ENCODE measurements at places on chromosomes 5 and 9.

- DNase-seq, result no peak
Observed at GRCh38 chr9:126799034-126799433, 5.8 kb upstream of the ZBTB43 start.

- no peak for DNase-seq
Observed at GRCh38 chr9:137611623-137612609, 6.4 kb downstream of the ARRDC1 start.

GRCh38 chr5:132427281-132428146, 58.0 kb downstream of the SLC22A5 start:
- no peak for DNase-seq

DNA sequence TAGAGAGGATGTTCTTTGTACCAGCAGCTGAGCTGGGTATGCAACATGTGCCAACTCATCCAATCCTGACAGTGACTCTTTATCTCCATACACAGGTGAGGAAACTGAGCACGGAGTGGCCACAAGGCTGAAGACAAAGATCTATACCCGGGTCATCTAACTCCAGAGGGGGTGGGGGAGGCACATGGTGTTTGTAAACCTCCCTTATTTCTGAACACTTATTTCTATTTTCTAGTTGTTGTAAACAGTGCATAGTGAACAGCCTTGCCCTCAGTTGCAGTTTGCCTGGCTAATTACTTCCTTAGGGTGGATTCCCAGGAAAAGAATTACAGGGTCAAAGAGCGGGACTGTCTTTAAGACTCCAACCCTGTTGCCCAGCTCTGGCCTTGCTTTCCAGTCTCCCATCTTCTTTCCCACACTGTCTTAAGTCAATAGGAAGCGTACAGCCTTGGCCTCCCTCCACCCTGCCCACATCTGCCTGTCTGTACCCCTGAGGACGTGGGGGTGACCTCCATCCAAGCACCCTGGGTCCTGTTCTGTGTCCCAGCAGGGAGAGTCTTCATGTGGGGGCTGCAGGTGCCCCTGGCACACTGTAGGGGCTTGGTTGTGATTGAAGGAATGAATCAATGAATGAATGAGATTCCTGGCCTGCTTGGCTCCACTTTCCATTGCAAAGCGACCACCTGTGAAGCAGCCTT, 13.2 kb upstream of the FIBCD1 start:
- DNase-seq, result no peak

GRCh38 chr5:69167493-69167855, 524 bp downstream of the CCNB1 start:
- DNase-seq, result no peak

DNA sequence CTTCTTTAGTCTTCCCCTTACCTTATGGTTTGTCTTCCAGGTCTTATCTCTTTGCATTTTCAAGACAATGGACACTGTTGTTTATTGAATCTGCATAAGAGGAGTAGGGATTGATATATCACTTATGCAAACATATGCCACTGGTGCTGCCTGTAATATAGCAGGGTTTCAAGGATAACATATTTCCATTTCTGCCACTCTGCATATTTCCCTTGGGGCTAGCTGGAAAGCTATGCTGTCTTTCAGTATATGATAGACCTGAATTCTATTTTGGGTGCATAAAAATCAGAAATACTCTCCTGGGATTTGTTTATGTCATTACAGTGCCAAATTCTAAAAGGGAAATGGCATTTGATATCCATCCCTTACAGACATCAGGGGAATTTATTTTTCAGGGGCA, 400.2 kb downstream of the TLR4 start:
- DNase-seq, result no peak

DNA sequence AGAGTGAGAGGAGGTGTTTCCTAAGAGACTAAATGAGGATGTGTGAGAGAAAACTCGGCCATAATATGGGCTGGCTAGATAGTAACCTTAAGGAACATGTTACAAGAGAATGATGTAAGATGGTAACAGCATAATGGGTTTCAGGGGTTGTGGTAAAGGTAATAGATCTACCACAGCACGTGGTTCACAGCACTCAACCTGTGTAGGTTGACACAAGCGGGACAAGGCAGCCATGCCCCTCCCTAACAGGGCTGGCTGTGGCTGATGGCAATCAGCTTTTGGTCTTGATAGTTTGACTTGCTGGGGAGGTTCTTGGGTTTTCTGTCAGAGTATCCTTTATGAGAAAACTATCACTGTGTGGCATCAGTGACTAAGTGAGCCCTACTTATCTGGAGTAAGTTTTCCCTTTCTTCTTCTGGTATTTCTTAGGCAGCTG, 138.6 kb downstream of the TRIO start:
- DNase-seq, result no peak

DNA sequence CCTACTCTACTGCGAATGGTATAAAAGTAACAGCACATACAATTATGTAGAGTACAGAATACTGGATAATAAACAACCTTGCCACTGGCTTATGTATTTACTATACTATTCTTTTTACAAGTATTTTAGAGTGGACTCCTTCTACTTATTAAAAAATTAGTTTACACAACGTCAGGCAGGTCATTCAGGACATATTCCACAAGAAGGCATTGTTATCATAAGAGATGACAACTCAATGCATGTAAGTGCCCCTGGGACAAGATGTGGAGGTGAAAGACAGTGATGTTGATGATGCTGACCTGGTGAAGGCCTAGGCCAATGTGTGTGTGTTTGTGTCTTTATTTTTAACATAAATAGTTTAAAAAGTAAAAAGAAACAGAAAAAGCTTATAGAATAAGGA, 421.7 kb downstream of the CDH12 start:
- no peak for DNase-seq

GRCh38 chr5:113343343-113343742, 91.4 kb downstream of the TSSK1B start:
- no peak for DNase-seq

DNA sequence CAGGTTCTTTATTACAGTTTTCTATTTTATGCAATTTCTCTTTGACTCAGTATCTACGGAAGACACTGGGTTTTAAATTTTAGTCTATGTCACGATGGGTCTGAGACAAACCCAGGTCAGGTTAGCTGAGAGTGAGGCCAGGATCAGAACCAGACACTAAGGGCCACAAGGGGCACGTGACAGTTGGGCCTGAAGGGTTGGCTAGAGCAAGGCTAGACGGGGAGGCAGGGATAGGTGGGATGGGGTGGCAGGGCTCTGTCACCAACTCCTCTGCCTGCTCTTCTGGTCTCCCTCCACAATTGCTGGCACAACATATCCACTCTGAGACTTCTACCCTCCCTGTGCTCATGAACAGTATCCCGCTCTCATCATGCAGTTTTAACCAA, 76.4 kb downstream of the MED27 start:
- DNase-seq, result no peak

DNA sequence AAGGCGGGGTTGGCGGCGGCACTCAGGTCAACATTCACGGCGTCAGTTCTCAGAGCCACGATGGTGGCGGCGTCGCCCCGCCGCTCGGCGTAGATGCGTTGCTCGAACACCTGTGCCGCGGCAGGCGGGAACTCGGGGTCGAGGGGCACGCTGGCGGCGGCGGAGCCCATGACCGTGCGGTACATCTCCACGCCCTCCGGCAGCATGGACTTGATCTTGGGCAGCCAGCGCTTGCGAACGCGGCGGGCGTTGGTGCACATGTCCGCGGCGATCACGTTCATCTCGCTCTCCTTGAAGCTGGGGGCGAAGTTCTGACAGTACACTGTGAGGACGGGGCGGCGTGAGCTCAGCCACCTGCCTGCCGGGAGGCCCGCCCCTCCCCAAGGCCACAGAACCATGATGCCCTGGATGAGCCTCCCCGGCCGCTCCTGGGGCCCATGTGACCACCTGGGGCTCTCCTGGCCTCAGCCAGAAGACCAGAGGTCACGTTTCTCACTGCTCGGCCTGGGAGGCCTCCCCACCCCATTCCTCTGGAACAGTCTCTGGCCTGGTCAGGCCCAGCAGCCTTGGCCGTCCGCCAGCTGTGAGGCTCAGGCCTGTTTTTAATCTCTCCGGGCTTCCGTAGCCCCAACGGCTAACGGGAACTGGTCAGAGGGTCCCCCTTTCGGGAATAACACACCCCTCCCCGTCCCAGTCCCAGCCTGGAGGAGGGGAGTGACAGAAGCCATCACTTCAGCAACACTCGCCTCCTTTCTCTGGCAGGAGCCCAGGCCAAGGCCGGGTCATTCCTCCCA, 50.7 kb upstream of the UBAC1 start:
- no peak for DNase-seq

DNA sequence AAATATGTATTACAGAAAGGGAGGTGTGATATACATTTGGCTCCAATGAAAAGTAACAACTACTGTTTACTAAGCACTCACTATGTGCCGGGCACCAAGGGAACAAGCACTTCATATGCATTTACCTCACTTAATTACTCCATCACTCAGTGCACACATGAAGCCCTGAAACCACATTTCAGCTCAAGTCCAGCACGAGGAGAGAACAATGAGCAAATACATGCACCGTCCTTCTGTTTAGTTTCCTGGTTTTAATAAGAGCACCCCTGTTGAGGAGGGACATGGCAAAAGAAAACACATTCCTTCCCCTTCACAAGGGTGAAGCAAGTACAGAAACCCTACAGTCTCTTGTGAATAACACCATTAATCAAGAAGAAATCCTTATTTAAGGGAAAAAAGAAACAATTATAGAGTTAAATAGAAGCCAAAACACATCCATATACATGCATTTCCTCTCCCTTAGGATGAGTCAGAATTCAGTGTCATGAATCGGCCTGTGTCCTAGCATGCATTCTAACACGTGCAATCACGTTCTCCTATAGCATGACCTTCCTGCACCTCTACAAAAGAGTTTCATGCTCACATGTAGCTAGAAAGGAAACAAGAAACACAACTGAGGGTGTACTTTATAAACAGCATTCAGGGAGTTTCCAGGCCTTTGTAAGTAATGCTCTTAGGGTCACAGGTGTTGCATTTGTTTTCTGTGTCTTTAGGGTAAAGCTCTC, 411.6 kb downstream of the BNC2 start:
- DNase-seq, result no peak

DNA sequence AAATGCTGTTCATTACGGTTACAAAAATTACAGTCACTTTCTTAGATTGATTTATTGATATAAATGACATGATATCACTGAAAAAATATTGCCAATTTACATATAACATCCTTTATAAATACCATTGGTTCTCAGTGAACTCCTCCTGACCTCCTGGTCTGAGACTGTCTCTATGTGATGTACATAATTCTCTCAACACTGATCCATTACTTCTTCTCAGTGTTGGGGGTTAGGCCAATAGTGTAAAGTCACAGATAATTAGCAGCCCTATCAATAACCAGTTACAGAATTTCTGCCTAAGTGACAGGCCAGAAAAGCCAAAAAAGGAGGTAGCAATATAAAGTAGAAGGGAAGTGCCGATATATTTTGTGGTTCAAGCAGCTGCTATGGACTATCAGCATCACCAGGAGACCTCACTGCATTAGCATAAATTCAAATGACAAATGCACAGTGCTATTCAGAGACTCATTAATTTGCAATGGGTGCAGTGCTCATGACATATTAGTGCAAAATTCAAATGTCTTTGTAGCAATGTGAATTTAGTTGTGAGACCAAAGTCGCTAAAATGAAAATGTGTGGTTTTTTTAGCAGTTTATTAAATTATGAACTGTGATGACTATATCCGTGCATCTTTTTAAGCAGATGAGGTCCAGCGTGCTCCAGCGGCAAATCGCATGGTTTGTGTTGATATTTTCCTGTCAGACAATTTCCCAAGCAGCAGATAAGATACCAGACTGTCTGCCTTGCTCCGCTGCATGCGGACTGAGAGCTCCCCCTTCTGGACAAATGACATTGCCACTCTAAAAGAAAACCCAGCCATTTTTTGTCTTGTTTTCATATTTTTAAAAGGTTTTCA, 144.6 kb downstream of the CETN3 start:
- DNase-seq, result peak; percentile 59

DNA sequence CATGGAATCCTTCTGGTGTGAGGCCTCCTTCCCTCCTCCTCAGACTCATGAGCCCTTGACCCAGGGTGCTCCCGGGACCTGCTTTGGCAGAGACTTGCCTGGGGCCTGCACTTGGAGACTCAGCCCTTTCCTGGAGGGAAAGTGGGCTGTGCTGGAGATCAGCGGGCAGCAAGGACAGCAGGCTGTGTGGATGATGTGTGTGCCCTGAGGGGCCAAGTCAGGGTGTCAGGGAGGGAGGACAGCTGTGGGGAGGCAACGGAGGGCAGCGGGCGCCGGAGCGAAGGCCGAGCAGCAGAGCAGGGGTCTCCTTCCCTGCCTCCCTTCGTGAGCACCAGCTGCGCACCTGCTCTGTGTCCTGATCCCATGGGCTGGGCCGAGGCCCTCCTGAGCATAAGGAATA, 6.1 kb upstream of the CSF2 start:
- DNase-seq, result no peak

GRCh38 chr5:131495536-131496399, 139.3 kb downstream of the RAPGEF6 start:
- DNase-seq, result no peak

- DNase-seq, result no peak
Observed at GRCh38 chr9:27633764-27634163, 60.5 kb upstream of the C9orf72 start.

- DNase-seq, result no peak
Observed at GRCh38 chr9:136238342-136238732, 7.3 kb downstream of the QSOX2 start.

DNA sequence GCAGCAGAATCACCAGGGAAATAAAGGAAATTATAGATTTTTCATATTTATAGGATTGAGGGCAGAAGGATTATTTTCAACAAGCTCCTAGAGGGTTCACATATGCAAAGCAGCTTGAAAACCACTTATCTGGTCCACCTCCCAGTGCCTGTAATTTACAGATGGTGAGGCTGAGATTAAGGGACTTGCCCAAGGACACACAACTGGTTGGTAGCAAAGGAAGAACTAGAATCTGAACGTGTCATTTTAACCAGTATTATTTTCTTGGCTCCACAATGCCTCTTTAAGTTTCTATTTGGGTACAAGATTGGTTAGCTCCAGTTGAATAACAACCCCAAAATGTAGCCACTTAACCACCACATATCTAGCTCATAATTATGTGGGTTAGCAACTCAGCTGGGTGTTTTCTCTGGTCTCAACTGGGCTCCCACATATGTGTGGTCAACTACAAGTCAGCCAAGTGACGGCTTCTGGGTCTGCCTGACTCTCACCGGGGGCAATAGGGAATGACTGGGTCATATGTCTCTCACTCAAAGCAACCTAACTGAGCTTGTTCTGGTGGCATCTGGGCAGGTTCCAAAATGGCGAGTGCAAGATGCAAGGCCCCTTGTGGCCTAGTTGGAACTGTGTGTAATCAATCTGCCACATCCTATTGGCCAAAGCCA, 127.7 kb downstream of the ZDHHC21 start:
- DNase-seq, result no peak

- DNase-seq, result no peak
Observed at GRCh38 chr5:171771856-171772255, 13.8 kb upstream of the SMIM23 start.
